ENCODE measurements at places on chromosomes 5 and 9. TPM values are rescaled to one million over a fixed set of nuclear protein-coding genes. Genes with fewer than 3 reads are reported as not detected.

GRCh38 chr5:134451936-134452505 is 40.3 kb upstream of the CDKN2AIPNL start:
- peak; percentile 46 for DNase-seq

DNA sequence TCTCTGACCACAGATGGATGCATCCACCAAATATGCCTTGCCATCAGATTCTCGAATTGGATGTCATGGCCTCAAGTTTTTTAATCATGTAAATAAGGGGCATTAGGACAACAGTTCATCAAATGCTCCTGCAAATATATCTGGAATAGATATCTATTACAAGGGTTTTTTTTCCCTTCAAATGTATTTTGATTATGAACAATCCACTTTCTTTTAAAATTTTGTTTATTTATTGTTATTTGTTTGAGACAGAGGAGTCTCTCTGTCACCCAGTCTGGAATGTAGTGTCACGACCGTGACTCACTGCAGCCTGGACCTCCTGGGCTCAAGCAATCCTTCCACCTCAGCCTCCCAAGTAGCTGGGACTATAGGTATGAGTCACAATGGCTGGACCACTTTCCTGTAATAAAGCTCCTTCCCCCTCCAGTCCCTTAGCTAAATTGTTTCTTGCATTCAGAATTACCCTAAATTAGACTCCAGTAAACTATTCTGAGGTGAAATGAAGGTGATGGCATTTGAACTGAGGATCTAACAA is 1412.1 kb downstream of the EFNA5 start:
- DNase-seq, result no peak

DNA sequence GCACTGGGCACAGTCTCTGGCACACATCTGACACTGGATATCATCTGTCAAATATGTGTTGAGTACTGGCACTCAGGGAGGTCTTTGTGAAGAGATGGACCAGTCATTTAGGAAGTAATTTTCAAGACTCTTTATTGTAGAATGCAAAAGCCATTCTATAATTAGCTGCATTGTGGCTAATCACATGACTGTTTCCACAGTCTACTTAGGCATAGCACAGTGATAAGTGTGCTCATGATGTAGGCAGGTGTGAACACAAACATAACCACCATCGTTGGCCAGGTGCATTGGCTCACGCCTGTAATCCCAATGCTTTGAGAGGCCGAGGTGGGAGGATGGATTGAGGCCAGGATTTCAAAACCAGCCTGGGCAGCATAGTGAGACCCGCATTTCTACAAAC is 62.2 kb downstream of the CFAP77 start:
- no peak for DNase-seq

DNA sequence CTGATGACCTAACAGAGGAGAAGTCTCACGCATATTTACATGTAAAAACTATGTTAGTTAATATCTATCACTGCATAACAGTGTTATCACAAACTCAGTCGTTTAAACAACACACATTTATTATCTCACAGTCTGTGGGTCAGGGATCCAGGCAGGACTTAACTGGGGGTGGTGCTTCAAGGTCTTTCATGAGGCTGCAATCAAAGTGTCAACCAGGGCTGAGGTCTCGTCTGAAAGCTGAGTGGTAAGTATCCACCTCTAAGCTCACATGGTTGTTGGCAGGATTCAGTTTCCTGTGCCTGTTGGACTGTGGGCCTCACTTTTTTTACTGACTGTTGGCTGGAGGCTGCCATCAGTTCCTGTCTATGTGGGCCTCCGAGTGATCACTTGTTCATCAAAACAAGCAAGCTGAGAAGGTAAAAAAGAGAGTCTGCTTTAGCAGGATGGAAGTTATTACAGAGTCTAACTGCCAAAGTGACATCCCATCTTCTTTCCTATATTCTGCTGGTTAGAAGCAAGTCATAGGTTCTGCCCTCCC is 188.6 kb downstream of the CARTPT start:
- no peak for DNase-seq

DNA sequence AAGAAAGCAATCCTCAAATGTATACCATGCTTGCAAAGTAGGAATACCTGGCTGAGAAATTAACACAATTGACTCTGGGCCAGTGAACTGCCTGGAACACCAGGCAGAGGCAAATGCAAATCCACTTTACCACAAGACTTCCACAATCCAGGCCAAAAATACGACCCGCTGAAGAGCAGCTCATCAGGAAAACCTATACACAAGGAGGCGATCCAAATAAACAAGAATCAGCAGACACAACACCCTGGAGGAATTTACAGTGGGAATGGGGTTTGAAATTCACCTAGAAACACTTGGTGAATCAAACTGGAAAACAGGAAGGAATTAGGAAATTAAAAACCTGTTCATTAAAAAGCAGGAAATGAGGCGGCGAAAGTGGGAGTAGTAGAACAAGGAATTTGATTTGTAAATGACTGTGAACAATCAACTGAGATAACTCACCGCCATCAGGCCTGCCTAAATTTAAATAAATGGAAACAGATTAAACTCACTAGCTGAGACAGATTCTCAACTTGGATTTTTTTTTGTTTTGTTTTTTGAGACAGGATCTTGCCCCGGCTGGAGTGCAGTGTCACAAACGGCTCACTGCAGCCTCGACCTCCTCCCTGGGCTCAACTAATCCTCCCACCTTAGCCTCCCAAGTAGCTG is 15.9 kb downstream of the CMBL start:
- DNase-seq, result no peak

DNA sequence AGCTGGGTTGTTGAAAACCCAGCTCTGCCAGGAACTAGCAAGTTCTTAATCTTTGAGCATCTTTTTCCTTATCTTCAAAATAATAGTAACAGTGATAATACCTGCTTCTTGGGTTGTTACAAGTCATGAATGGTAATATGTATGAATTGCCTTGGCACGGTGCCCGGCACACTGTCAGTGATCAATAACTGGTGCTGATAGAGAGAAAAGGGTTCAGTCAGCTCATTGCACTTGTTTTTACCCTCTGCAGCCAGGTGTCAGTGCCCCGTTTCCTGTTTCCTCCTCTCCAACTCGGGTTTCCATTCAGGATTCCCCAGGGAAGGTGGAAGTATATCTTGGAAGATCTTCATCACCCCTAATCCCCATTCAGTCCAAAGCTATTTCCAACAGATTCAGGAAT is 15.8 kb upstream of the NIPAL4 start:
- DNase-seq, result no peak

- DNase-seq, result no peak
These were observed 225.7 kb downstream of the FRMD3 start for GRCh38 chr9:83312537-83312936.

The STRBP gene
- total RNA-seq, result 13.5 TPM

DNA sequence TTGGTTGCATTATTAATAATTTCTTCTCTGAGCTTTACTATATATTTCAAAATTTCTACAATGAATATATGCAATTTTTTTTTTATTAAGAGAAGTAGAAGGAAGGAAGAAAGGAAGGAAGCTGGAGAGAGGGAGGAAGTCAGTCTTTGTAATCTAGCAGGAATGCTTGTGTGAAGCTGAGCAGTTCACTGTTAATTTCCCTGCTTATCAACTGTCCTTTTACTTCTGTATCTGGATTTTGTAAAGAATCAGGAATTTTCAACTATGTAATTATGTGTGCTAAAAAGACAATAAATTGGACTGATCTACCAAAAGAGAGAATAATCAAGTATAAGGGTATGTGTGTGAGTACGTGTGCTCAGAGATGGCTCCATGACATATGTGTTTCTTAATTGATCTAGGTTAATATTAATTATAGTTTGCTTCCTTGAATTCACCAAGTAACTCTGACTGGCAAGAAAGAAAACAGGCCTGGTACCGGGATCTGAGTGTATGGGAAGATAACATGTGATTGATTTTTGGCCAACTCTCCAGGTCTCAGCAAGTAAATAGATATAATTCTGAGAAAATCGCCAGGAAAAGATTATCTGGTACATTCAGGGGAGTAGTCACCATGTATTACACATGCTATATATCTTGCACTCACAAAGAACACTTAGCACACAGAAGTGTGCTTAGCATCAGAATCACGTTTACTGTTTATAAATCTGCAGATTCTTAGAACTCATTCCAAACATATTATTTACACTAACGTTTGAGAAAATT is 1758.8 kb upstream of the WWC1 start:
- DNase-seq, result no peak
